ENCODE measurements at places on chromosomes 1 and 21.

DNA sequence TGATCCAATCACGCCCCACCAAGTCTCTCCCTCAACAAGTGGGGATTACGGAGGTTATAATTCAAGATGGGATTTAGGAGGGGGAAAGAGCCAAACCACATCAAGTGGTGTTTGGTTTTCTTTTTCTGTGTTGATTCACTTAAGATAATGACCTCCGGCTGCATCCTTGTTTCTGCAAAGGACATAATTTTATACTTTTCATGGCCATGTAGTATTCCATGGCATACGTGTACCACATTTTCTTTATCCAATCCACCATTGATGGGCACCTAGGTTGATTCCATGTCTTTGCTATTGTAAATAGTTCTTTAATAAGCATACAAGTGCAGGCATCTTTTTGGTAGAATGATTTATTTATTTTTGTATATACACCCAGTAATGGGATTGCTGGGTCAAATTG is 162.5 kb upstream of the JUN start:
- no peak for DNase-seq

DNA sequence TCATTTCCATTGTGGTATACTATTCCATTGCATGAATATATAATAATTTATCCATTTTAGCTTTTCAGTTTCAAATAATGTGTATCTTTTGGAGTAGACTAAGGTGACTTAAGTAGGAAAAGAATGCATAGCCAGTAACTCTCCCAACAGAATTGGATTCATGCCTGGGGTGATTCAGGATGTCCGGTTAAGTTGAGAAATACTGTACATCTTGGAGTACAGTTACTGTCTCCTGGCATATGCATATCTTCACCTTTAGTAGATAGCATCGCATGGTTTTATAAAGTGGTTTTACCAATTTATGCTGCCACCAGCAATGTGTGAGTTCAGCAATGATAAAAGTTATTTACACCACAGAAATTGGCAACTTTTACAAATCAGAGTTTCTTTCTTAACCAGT is 18.6 kb upstream of the SLC6A9 start:
- DNase-seq, result no peak

DNA sequence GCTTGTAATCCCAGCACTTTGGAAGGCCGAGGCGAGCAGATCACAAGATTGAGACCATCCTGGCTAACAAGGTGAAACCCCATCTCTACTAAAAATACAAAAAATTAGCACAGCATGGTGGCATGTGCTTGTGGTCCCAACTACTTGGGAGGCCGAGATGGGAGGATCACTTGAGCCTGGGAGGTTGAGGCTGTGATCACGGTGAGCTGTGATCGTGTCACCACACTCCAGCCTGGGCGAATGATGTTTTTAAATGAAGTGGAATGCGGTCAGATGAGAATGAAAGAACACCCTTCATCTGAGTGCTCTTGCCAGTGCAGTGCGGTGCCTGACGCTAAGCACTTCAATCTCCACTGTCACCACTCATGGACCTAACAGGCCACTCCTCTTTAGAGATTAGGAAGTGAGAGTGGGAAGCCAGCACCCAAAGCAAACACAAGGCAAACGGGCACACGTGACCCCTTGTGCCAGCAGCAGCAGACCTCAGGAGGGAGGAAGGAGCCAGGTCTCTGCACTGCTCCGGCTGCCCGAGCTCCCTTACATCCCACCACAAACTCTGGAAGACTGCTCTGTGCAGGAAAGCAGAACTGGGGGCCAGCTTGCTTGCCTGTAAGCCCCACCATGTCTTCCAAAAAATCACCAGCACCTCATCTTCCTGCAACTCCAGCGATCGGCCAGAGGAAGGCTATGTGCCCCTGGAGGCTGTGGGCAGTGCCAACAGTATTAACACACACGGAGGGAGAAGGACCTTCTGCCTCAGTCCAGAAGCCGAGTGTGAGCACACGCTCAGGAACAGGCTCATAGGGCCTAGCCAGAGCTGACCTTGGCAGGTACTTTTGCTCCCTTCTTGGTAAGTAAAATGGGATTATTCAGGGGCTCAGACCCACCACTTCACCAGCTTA is 9.7 kb downstream of the CTNNBIP1 start:
- DNase-seq, result no peak

DNA sequence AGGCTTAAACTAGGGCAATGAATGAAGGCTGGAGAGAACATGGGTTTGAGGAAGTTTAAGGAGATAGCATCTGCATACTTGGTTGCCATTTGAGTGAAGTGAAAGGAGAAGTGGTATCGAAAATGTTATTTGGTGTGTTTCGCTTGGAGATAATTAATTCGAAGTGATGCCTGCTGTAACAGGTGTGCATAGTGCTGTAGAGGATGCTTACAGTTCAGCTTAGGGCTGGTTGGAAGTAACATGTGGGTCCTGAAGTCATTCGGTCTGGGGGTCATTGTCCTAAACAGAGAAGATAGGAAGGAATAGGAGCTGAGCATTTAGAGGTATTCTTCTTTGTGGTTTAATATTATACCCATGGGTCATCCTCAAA is 301 bp upstream of the NUDT17 start:
- DNase-seq, result no peak

- DNase-seq, result no peak
Observed at GRCh38 chr1:64960731-64961130, 5.6 kb downstream of the JAK1 start.

- DNase-seq, result no peak
Observed at GRCh38 chr21:29034678-29035077, 10.2 kb downstream of the USP16 start.

DNA sequence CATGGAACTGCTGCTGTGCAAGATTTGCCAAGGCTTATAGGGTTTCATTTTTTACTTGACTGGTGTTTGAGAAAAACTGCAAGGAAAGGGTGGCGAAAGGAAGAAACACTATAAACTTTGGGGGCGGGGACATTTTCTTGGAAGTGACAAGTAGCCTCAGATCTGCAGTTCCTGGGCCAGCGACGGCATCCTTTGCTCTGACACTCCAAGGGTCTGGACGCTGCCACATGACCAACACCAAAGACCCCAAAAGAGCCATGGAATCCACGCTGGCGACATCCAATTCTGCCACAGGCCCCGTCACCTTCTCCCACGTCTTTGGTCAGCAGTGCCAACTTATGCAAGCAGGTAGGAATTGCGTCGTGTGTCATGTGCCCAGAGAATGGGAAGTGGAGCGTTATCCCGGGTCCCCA is 193.4 kb downstream of the PRDM2 start:
- no peak for DNase-seq

- DNase-seq, result no peak
Observed at GRCh38 chr1:167249702-167250101, 29.0 kb downstream of the POU2F1 start.

GRCh38 chr21:21029164-21029563 is 31.0 kb downstream of the NCAM2 start:
- no peak for DNase-seq

- DNase-seq, result no peak
Observed at GRCh38 chr1:1419363-1419812, 1.7 kb downstream of the ANKRD65 start.

DNA sequence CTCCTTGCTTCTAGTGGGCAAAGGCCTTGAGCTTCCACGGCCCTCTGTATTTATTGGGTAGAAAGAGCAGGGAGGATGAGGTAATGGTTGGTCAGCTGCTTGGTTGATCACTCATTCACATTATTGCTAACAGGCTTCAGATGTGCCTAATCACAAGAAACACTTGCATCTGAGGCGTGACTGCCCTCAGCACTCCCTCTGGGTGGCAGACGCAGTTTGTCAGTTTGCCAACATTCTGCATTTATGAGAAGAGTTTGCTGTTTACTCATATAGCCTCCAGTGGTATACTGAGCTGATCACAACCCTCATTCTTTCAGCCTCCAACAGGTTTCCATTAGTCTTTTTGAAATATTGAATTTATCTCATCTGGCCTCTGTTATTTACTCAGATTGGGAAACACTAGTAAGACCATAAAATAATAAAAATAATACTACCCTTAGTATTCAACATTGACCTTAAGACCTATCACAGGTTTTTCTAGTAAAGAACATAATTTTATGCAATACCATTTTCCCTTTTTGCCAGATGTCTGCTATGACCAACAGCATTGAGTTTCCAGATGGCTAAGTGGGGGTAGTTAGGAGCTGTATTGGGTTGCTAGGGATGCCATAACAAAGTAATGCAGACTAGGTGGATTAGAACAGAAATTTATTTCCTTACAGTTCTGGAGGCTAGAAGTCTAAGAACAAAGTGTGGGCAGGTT is 53.3 kb downstream of the PTGFR start:
- no peak for DNase-seq

DNA sequence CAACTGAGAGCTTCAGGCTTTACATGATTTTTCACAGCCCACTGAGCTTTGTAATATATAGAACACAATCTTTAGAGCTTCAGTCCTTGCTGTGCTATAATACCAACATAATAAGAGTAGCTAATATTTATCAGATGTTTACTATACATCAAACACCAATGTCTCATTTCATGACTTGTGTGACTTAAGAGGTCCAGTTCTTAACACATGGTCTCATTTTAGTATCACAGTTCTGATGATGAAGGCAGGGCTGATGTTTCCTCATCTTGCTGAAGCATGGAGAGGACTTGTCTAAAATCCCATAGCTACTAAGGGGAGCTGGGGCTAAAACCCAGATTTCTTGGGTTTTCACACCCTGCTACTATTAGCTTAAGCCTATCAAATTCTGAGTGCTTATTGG is 5.5 kb downstream of the MTR start:
- DNase-seq, result no peak

GRCh38 chr1:76480827-76481226 is 386.5 kb upstream of the ST6GALNAC5 start:
- DNase-seq, result no peak

GRCh38 chr1:54653036-54653435 is 11.4 kb downstream of the MROH7 start:
- no peak for DNase-seq

- DNase-seq, result no peak
Observed at GRCh38 chr1:38072858-38073257, 26.3 kb upstream of the POU3F1 start.

- no peak for DNase-seq
Observed at GRCh38 chr1:4627353-4627752, 27.1 kb upstream of the AJAP1 start.

- DNase-seq, result no peak
Observed at GRCh38 chr1:157496121-157496526, 56.2 kb downstream of the FCRL5 start.

- DNase-seq, result peak; percentile 78
Observed at GRCh38 chr1:26408604-26409003, 2.0 kb upstream of the LIN28A start.

GRCh38 chr21:37557261-37557950 is 190.8 kb downstream of the DYRK1A start:
- DNase-seq, result no peak

GRCh38 chr1:245428681-245429080 is 273.9 kb downstream of the KIF26B start:
- DNase-seq, result no peak

DNA sequence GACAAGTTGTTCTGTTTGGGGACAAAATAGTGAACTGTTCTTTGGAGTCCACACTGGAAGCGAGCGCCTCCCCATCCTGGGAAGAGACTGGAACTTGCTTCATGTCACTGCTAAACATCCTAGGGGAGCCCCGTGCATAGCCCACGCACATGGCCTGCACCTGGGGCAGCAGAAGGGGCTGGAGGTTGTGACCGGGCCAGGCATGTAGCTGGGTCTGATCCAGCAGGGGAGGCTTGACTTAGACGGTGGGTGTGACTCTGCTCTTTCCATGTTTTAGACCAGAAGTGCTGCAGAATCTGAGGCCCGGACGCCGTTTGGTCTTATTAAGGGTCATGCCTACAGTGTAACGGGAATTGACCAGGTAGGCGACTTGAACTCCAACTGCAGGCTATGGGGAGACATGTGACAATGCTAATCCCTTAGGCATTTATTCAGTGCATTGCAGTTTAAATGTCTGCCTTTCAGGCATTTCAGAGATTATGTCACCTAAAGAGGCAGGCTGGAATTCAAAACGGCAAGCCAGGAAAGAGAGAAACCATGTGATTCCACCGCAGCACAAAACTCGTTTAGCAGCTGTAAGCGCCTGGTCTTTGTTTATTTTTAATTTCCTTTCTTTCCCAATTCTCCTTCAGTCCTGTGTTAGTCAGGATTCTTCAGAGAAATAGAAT is 21.8 kb downstream of the CAPN9 start:
- no peak for DNase-seq

DNA sequence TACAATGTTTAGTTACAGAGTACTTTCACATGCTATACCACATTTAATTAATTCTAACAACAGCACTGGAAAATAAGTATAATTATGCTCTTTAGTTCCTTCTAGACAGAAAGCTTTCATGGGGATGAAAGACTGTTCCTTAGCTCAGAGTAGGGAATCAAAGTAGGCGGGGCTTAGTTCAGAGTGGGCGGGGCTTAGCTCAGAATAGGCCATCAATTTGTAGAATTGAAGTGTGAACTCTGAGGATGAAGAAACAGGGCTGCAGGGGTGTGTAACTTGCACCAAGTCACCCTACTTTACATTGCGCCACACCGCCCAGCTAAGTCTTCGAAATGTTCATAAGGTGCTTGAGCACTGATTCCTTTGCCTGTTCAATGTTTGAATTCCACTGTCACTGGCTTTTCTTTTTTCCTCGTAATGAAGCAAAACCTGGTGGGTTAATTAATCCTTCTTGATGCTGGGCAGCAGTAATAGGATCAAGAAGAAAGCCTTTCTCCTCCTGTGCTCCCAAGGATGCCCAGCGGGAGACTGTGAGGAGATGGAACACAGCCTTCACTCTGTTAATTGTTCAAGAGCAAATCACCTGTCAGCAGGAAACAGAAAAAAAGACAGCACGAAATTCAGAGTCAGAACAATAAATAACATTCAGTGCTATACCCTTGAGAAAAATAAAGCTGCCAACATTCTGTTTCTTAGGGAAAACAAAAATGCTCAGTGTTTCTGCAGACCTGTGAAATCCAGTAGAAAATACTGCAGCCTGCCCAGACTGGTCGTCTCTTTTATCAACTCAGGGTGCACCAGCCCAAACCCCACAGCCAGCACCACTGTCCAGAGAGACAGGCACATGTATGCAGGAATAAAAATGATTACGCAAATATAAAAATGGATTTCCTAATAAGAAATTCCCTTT is 66.5 kb upstream of the CAMK1G start:
- DNase-seq, result no peak

DNA sequence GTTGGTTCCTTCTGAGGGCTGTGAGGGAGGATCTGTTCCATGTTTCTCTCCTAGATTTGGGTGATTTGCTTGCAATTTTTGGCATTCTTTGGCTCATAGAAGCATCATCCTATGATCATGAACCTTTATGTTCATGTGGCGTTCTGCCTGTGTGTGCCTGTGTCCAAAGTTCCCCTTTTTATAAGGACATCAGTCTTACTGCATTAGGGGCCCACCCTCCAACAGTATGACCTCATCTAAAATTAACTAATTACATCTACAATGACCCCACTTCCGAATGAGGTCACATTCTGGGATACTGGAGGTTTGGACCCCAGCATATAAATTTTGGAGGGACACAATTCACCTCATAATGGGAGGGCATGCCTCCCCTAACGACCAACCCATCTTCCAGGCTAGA is 12.8 kb upstream of the CAMK1G start:
- DNase-seq, result no peak

DNA sequence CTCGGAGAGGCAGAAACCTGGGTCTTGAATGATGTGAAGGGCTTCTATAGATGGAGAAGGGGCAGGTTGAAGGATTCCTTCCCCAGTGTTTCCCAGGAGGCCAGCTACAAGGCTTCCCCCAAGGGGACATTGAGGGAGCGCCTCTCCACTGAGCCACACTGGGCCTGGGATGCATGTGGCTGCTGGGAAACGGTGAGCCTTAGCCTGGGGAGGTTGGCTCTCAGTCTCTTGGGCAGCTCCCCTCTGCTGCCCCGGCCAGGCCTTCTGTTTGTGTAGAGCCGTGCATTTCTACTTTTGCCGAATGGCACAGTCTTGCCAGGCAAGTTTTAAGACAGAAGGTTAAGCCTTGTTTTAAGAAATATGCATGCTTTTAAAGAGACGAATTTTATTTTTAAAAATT is 254.4 kb upstream of the POU3F1 start:
- DNase-seq, result no peak
